Mesenteric fat pad (tissue), 1 donor: ENCODE measurements at places on chromosomes 6 and 20.

DNA sequence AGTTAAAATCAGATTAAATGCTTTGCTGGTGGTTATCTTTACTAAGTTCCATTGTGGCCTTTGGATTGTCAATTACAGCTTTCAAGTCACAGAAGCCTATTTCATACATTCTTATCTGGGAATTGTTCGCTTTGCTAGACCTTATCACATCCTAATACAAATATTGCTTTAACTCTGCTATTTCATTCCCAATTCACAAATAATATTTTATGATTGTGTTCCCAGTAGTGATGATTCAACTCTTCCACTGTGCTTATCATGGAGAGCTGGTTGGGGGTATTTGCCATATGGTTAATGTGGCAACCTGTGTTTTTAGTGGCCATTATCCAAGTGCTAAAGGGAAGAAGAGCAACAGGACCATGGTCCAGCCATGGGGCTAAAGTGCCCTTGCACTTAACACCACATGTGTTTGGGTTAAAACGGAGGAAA lies 72.9 kb upstream of the GLP1R start:
- DNase-seq: no peak

- no peak for DNase-seq
Observed at GRCh38 chr6:131027326-131027725, 35.7 kb downstream of the EPB41L2 start.

GRCh38 chr20:51800060-51800871 lies 2.1 kb downstream of the SALL4 start:
- no peak for DNase-seq

DNA sequence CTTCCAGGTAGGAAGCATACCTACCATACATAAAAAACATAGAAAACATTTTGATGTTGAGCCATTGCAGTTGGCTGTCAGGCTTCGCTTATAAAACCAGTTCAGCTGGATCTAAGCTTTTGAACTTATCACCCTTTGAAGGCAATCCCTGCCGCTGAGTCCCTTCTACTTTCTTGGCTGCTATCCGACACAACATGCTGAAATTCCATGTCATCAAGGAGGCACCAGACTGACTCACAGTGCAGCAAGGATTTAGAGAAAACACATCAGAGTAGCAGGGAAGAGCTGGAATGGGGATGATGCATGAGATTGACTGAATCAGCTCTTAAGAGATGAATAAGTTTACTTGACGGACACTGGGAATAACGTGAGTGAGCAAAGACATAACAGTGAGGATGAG lies 135.0 kb upstream of the MAN1A1 start:
- DNase-seq: no peak

- DNase-seq: no peak
Observed at GRCh38 chr20:53161473-53161872, 189.3 kb downstream of the TSHZ2 start.

GRCh38 chr6:44078827-44079671 lies 48.2 kb downstream of the MRPL14 start:
- DNase-seq: no peak

- DNase-seq: no peak
Observed at GRCh38 chr20:13851279-13851678, 66.5 kb downstream of the NDUFAF5 start.

DNA sequence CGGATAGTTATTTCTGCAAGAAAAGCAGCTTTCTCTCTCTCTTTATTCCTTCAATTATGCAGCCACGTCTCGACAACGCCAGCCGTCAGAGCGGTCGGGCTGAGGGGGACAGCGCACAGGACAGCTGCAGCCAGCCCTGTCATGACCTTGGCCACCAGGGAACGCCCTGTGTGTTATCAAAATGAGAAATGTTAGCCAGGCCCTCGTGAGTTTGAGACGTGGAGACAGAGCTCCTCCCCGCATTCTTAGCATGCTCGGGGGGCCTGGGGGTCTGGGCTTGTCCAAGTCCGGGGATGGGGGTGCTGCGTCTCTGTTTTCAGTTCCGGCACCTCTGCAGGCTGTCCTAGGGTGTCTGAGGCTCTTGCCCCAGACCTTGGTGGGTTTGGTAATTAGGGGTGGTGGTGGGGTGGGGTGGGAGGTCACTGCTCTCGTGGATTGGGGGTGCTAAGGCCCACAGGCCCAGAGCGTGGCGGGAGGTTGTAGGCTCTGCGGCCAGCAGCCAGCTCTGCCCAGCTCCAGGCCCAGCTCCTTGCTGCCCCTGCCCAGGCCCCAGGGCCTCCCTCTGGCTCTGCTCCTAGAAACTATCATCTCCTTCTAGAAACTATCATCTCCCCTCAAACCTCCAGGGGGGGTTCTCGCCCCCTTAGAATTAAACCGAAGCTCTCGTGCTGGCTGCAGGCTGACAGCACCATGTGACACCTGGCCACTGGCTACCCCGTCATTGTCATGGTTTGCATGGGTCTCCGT lies 54.3 kb upstream of the GATA5 start:
- no peak for DNase-seq

DNA sequence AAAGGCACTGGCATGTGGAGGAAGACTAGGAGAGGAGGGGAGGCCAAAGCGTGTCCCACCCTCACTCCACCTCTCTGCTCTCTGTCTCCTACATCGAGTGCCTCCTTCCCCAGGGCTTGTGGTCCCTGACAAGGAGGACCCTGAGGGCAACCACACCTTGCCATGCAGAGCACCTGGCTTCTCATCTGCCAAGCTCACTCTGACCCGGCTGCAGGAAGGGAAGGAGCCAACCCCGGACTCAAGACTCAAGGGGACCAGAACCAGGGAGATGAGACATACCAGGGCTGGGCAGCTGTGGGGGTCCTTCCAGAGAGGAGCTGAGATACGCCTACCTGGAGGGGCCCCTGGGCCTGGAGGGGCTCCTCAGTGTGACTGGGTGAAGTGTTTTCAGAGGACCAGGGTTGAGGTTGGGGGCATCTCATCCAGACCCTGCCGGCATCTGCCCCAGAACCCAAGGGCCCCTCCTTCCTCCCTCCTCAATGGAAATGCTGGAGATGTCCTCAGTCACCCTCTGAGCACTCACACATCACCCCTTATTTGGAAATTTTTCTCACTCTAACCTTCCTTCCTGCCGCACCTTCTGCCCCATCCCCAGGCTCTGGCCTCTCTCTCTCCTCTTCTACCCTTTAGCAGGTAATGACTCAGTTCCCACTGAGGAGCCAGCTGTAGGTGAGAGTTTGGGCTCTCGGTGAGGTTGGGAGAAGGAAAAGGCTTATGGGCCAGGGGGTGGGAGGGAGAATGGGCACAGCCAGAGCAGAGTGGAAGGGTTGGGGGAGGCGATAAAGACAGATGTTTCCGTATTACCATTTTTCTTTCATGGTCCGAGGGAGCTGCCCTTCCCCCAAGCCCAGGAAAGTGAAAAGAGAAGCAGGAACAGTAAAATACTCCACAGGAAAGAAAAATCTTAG lies 32.0 kb upstream of the POU5F1 start:
- DNase-seq: no peak

- DNase-seq: no peak
Observed at GRCh38 chr20:63395723-63396122, 34.6 kb upstream of the CHRNA4 start.
